ENCODE measurements at places on chromosomes 12 and 14.

- no peak for DNase-seq
Observed at GRCh38 chr14:69696204-69696527, 70.8 kb upstream of the SRSF5 start.

GRCh38 chr12:44774815-44775411, 101.2 kb downstream of the NELL2 start:
- peak; percentile 31 for DNase-seq

GRCh38 chr14:21070610-21071224, 613 bp downstream of the ARHGEF40 start:
- DNase-seq, result no peak

DNA sequence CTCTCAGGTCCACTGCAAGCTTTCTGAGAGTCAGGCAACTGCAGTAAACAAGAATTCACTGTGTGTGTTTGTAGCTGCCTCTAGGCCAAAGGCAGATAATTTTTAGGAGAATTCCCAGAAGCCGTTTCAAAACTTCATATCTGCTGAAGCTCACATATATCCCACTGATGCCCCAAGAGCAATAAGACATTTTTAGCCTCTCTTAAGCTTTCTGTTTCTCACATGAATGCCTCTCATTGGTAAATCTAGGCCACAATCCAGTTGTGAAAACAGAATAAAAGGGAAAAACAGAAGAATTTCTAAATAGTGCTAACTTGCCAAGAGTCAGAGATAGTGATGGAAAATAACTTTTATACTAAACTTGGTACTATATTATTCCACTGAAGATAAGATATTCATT, 48.5 kb upstream of the LIN7A start:
- no peak for DNase-seq

DNA sequence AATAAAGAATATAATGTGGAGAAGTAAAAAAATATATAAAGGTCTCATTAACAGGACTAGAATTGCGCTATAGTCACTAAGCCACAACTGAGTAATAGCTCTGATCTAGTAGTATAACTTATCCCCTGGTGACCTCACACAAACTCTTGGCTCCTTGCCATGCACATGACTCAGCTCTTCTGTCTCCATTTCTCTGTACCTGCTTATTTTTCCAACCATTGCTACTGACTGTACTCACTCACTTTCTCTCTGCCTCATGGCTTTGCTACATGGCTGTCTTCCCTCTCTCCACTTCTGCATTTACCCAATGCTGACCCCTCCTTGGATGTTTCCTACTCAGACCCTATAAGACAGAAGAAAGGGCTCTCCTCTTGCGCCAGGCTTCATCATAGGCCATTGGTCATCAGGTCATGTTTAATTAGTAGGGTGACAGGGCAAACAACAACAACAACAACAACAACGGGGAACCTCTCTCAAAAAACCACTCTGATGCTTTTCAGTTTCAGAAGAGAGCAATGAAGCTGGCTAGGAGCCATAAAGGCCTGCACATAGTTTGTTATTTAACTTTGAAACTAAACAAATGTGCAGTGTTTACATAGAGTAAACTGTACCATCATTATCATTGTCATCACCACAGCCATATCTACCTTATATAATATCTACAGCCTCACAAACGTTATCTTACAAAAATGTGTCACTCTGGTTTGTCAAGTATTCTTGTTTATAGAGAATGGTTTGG, 25.6 kb upstream of the KRAS start:
- DNase-seq, result peak; percentile 39

Data from stimulated activated CD4-positive, alpha-beta T cell treated with anti-CD3 and anti-CD28 coated beads, TNF-alpha, amount 100 ng/mL, for 1 hour (primary cell).